ENCODE measurements at places on chromosomes 12 and 14.
A peak's percentile ranks its signal among the peaks of the same experiment; 100 is the strongest.

GRCh38 chr12:21962236-21962635 lies 21.0 kb upstream of the ABCC9 start:
- DNase-seq = no peak

GRCh38 chr14:102629011-102629444 lies 36.6 kb downstream of the RCOR1 start:
- DNase-seq = peak; percentile 55

DNA sequence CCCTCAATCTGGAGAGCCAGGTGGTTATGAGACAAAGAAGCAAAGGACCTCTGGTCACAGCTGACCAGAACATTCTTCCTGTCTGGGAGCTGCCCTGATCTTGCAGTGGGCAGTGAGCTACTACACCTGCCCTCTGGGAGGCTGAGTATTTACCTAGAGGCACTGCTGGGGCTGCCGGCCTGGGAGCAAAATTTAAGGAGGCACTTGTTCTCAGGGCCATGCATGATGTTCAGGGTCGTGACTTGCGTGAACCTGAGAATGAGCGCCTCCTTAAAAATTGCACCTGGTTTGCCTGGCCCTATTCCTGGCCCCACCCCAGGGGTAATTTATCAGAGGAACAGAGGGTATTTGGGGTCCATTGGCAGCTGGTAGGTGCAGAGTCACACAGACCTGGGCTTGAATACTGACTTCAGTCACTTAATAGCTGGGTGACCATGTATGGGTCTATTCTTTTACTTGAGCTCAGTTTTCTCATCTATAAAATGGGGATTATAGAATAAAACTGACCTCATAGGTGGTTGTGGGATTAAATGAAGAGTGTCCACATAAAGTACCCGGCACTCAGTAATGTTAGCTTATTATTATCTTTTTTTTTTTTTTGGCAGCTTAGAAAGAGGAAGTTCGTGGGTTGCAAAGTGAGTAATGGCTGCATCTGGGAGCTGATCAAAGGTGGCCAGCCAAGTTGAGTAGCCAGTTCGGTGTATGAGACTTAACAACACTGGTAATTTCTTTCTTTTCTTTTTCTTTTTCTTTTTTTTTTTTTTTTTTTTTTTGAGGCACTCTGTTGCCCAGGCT lies 107.4 kb upstream of the MED13L start:
- DNase-seq = peak; percentile 87

DNA sequence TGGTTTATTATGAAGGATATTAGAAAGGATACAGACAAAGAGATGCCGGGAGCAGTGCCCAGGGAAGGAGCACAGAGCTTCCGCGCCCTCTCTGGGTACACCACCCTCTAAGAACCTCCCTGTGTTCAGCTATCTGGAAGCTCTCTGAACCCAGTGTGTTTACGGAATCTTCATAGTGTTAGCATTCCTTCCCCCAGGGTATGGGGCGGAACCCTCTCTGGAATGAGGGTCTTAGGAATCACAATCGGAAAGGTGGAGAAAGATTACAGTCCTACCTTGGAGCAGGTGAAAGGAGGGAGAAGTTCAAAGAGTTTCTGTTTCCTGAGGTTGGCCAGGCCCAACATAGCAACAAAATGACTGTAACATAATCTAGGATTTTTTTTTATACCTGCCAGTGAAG lies 6.8 kb upstream of the NUDT4 start:
- no peak for DNase-seq

GRCh38 chr12:115972241-115972640 lies 305.3 kb downstream of the MED13L start:
- DNase-seq = no peak

DNA sequence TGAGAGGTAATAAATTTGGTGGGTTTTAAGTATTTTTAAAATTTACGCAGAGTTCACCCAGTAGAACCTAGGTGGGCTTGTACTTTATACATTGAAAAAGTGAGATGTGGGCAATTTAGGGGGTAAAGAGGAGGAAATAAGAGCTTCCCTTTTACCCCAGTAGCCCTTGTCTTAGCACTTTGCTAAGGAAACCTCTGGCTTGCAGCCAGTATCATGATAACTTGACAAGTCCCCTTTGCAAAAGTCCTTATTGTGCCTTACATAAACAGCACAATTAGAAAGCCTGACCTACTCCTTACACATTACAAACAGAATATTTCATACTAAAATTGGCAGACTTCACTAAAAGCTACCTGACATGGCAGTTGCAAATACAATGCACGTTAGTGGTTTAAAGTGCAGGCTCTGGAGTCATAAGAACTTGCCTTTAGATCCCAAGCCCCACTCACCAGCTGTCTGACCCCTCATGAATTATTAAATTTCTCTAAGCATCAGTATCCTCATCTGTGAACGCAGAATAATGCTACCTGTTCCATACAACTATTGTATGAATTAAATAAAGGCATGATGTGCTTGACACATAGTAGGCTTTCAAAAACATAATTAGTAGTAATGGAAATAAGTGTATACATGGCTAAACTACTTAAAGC lies 53.2 kb upstream of the NELL2 start:
- DNase-seq = no peak

DNA sequence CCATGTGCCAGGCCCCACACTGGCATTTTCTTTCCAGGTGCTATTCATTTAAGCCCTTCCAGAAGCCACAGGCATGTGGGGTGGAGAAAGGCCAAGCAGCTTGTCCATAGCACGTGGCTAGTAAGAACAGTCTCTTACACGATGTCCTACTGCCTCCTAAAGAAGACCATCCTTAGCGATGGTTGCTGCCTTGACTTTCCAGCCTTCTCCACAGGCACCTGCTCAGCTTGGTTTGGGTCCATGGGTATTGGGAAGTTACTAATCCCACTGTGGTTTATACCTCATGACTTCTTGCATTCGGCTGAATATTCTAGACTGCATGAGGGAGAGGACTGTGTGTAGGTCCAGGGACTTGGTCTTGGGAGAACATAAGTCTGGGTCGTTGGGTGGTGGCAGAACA lies 49.2 kb downstream of the NINJ2 start:
- DNase-seq = peak; percentile 61

- DNase-seq = no peak
Observed at GRCh38 chr12:110943373-110943772, 23.0 kb upstream of the MYL2 start.

DNA sequence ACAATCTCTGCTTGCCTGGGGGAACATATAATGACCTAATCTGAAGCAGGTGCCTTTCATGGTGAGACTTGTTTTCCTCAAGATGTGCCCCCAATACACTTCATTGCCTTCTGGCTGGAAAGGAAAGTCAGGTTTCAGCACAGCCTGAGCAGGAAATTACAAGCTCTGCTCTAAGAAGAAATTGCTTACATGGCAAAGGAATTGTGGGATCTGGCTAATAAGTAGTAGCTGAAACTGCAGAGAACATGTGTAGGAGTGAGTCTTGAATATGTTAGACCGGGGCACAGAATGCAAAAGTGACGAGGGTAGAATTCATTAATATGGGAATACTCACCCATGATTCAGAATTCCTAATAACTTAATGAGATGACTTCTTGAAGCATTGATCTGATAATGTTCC lies 6.3 kb upstream of the CFAP54 start:
- DNase-seq = no peak

DNA sequence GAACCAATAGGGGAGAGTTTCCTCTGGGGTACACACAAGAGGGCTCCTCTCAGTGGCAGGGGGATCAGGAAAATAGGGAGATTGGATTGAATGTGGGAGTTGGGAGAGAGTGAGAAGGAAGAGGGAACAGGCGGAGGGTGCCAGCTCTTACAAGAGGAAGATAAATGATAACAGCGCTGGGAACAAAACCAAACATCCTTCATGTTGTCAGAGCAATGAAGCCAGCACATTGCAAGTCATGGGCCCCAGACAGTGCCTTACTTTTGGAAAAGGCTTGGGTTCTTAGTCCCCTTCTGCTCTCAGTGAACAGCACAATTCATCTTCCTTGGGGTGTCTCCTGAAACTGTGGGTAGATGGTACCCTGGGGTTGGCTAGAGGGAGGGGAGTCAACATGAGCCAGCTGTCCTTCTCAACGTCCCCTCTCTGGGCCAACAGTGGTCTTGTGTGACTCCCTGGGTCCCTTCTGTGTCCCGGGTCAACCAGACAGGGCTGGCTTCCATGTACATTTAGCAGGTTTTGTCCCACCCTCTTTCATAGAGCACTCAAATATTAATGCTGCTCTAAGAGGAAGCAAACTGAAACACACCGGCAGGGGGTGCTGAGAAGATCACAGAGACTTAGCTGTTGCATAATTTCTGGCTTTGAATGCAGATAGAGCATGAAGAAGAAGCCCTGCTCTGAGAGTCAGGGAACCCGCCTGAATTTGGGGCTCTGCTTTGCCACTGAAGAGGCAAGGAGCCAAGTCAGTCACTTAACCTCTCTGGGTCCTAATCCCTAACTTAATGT lies 138.5 kb downstream of the ESRRB start:
- peak; percentile 72 for DNase-seq

- no peak for DNase-seq
Observed at GRCh38 chr12:66340131-66340530, 37.8 kb downstream of the HELB start.

DNA sequence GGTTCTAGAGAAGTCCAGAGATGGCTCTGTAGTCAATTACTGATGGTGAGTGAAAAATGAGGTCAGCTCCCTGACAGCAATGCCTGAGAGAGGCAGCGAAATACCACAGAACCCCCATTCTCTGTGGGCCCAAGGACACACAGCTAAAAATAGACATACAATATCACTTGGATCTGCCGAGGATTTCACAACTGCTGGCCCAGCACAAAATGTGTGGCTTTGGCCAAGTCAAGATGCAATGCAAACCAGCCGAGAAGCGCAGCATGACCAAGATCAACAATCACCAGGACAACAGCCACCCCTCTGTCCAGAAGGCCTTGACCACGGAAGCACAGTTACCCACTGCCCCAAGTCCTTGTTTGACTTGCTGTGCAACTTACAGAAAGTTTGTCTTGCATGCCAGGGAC lies 52.2 kb downstream of the CKAP4 start:
- DNase-seq = peak; percentile 84

DNA sequence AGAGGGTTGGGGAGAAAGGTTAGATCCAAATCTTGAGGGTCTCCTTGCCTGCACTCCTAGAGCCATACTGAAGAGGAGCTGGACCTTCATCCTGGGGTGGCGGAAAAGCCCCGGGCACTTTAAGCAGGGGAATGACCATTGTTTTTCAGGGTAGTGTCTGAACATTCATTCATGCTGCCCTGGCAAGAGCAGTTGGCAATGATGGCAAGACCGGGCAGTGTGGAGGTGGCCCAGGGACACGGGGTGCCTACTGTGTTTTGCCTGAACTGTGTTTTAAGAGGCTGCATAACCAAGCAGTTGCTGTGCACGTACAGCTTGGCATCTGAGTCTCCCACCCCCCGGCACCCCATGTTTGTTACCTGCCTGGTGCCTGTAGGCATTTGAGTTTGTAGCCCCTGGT lies 14.7 kb downstream of the TPCN1 start:
- DNase-seq = no peak

GRCh38 chr12:64269161-64269560 lies 47.1 kb upstream of the KICS2 start:
- no peak for DNase-seq

DNA sequence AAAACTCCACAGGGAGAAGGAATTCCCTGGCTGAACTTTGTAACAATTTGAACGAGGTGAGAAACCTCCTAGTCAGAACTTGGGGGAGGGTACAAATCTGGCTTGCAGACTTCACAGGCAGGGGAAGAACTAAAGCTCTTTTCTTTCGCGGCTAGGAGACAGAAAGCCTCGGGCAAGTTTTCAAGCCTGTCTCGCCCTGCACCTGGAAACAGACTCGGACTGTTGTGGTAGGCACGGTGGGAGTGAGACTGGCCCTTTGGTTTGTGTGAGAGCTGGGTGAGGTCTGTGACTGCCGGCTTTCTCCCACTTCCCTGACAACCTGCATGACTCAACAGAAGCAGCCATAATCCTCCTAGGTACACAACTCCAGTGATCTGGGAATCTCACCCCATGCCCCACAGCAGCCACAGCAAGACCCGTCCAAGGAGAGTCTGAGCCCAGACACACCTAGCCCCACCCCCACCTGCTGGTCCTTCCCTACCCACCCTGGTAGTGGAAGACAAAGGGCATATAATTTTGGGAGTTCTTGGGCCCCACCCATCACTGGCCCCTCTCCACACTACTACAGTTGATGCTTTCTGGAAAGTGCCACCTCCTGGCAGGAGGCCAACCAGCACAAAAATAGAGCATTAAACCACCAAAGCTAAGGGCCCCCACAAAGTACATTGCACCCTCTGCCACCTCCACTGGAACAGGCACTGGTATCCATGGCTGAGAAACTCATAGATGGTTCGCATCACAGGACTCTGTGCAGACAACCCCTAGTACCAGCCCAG lies 102.7 kb upstream of the ST8SIA1 start:
- no peak for DNase-seq

DNA sequence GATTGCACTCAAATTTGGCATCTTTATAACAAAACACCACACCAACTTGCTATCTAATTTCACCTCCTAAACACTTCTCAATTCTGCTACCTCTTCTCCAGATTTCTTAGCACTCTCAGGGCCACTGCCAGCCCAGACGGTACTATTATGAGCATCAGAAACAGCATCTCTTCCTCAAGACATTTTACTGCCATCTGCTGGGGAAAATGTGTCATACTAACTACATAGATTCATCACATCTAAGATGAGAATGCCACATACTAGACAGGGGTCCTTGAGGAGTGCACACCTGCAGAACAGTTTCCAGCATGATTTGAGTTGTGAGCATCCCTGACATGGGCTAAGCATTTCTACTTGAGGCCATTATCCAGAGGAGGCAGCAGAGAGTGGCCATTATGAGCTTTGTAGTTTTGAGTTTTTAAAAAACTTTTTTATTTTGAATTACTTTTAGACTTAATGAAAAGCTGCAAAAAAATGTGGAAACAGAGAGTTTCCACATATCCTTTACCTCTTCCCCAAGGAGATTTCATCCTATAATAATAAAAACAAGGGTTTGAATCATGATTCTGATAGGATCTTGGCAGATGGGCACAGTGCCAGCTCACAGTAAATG lies 15.1 kb upstream of the GRIP1 start:
- peak; percentile 65 for DNase-seq

DNA sequence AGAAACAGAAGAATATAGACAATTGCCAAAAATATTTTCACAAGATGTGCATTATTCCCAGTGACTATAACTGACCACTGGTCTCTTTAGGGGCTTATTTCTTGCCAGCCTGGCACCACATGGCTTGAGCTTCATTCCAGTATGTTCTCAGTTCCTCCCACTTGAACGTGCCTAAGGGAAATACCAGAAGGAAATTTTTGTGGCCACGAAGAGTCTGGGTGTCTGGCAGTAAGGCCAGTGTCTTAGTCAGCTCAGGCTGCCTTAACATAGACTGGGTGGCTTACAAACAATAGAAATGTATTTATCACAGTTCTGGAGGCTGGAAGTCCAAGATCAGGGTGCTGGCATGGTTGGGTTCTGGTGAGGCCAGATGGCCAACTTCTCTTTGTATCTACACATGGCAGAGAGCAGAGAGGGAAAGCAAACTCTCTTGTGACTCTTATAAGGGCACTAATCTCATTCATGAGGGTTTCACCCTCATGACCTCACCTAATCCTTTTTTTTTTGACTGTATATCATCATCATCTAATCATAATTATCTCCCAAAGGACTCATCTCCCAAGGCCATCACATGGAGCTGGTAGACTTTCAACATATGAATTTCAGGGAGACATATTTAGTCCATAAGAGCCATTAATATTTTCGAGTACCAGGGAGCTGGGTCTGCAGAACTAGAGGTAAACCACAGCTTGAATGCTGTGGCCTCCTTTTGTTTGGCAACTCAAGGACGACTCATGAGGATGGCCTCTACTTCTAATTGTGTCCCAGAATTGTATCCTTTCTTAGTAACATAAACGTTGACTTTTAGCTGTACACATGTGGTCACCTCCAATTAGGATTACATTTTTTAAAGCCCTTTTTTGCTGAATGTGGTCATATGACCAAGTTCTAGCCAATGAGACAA lies 5.1 kb upstream of the SMOC1 start:
- no peak for DNase-seq
